ENCODE measurements at places on chromosomes 12 and 14.

- DNase-seq: no peak
Observed at GRCh38 chr12:6457220-6457945, 5.5 kb downstream of the TAPBPL start.

GRCh38 chr14:54362089-54362504 is 34.7 kb upstream of the CDKN3 start:
- DNase-seq: no peak

GRCh38 chr14:21024585-21025370 is at the start of gene NDRG2:
Gene NDRG2, minus strand, starts transcription at chr14:21025061. Its CDS starts 1,746 bp downstream, at chr14:21023315.
- peak; percentile 27 for DNase-seq

DNA sequence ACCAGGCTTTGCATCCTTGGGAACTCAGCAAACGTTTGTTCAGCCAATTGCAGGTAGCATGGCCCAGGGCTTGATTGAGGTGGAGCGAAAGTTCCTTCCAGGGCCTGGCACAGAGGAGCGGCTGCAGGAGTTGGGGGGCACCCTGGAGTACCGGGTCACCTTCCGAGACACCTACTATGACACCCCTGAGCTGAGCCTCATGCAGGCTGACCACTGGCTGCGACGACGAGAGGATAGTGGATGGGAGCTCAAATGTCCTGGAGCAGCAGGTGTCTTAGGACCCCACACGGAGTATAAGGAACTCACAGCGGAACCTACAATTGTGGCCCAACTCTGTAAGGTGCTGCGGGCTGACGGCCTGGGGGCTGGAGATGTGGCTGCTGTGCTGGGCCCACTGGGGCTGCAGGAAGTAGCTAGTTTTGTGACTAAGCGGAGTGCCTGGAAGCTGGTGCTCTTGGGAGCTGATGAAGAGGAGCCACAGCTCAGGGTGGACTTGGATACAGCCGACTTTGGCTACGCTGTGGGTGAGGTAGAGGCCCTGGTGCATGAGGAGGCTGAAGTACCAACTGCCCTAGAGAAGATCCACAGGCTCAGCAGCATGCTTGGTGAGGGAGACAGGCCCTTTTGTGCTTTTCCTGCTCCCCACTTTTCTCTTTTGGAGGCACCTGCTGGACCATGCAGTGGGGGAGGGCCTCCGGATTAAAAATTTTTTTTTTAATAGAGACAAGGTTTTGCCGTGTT is 799 bp downstream of the THTPA start:
- no peak for DNase-seq

DNA sequence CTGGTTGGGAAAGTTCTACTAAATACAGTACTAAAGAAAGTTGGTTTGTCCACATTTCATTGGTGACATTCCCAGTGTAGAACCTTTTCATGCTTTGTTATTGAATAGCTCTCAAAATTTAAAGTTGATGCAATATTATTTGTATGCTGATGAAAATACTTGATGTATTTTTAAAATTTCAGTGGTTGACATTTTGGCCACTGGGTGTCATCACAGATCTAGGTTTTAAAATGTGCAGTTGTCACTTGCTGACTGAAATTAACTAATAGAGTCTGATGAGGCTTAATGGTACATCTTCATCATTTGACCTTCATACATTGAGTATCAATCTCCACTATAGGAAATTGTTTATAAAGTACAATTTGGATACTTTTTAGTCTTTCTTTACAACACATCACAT is 37.1 kb downstream of the CMAS start:
- peak; percentile 40 for DNase-seq

DNA sequence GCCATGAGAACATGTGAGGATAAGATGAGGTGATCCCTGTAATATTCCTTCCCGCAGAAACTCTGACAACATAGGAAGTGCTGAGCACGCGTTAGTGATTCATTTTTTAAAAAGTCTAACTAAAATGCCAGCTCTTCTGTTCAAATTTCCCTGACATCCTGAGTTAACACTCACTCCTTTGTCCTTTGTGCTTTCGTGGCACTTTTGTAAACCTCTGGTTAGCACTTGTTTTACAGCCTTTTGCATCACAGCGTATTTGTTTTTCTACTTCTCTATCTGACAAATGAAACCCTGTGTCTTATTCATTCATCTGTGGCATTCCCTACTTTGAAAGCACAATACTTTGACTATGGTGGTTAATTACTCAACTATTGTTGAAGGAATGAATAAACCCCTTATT is 313.6 kb downstream of the NUAK1 start:
- no peak for DNase-seq

- no peak for DNase-seq
Observed at GRCh38 chr12:6193853-6194815, 6.1 kb upstream of the CD9 start.

GRCh38 chr12:32895688-32896431 is 717 bp downstream of the PKP2 start:
- no peak for DNase-seq

DNA sequence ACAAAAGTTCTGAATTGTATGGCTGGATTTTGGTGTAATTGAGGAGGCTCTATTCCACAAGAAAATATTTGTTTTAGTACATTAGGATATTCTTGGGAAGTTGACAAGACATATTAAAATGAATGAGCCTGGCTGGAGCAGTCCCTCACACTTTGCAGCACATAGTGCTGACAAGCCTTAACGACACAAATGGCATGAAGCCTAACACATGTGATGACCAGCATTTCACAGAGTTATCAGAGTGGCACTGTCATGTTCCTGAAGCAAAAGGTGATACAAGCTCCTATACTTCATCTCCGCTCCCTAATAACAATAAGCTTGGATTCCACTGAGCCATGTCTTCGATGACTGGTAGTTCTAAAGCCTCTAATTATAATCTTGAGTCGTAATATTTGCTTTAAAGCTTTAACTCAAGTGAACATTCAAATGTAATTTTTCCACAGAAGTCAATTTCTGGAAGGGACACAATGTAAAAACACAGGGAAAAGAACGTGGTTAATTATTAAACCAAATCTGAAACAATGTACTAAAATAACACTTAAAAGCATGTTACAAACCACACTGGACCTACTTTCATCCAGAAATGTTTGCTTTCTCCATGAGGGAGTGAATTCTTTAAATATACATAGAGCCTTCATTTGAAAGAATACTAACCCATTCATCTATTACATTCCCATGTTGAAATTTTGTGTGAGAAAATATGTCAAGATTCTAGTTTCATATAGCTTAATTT is 49.6 kb downstream of the GRIP1 start:
- DNase-seq: no peak

GRCh38 chr12:42985506-42985905 is 396.0 kb upstream of the PRICKLE1 start:
- no peak for DNase-seq

DNA sequence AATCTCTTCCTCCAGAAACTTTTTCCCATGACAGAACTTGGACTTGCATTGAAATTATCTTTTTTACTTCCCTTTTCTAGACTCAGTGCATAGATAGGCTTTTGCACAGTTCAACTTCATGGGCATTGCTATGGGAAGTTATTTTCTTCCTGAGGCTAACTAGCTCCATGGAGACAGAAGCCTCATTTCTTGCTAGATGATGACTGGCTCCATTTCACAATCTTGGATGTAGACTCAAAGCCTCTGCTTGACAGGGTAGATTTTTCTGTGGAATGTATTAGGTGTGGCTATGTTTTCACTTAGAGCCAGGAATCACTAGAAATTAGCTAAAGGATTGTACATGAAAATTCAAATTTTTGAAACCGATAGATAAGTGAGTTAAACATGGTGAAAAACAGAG is 884.1 kb upstream of the MGAT4C start:
- no peak for DNase-seq

DNA sequence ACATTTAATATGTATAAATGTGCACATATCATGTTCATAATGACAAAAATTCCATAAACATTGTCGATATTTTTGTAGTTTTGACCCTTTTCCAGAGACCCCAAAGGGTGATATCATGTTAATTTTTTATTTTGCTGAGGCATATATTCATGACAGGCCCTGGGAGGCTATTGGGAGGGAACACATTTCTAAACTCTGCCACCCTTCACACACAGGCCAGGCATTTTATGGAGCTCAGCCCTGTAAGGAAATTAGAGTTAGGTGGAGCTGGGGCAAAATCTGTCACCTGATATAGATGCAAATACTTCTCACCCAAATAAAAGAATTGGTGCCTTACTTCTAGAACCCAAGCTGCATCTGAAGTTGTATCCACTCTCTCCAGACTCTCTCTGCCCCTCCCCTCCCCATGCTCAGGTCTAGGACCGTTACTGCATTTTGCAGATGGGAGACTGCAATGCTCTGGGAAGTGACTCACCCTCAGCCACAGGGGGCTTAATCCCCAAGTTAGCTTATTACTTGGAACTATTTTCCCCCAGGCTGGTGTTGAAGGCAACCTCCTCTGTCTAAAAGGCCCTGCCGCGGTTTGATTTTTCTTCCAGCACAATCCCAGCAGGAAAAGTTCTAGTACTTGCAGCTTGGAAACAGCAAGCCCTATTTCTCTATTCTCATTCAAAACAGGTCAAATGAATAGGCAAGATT is 238.9 kb downstream of the EMP1 start:
- no peak for DNase-seq

DNA sequence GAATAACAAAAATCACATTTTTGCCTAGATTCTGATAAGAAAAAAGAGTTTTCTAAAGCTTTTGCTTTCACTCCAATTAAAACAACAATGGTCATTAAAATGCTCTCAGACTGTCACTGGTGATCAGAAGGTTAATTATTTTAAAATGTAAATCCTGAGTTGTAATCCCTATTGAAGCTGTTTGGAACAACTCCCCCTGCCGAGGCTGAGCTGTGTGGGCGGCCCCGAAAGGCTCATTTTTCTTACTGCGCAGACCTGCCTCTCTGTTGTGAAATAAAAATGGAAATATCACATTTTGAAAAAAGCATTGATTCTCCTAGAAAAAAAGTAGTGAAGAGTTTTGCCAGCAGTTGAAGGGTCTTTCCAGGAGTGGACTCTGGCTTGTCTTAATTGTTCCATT is 174.8 kb upstream of the CDKN3 start:
- no peak for DNase-seq

GRCh38 chr12:88922816-88923215 is 342.5 kb upstream of the KITLG start:
- DNase-seq: no peak

- no peak for DNase-seq
Observed at GRCh38 chr14:87312169-87312893, 680.7 kb downstream of the GALC start.

DNA sequence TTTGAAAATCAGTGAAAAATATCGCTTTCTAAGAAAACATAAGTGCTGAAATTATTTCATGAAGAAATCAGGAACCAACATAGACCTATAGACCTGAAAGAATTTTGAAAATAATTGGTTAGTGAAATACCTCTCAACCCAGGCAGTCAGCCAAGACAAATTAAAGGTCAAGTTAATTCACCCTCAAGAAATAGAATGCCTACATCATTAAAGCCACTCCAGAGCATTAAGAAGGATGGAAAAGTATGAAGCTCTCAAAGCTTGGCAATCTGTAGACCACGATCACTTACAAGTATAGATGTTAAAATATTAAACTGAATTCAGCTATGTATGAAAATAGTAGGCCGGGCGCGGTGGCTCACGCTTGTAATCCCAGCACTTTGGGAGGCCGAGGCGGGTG is 48.3 kb downstream of the SFSWAP start:
- DNase-seq: no peak

- no peak for DNase-seq
Observed at GRCh38 chr12:63964301-63964700, 119.8 kb downstream of the SRGAP1 start.

GRCh38 chr12:52815161-52815560 is 1.2 kb upstream of the KRT4 start:
- DNase-seq: no peak

DNA sequence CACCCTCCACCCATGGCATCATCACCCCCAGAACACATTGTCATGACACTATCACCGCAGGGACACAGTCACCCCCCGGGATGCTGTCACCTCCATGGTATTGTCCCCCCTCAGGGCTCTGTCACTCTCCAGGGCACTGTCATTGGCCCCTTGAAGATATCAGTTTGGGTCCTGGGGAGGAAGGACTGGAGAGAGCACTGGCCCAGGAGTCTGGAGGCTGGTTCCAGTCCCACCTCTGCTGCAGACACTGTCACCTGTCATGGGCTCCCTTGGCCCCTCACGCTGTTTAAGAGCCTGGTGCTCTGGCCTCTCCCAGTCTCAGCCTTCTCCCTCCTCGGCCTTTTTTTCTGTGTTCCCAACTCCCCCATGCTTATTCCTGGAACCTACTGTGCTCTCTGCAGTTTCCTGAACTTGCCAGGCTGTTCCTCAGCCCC is 31.9 kb downstream of the SERPINA3 start:
- no peak for DNase-seq

DNA sequence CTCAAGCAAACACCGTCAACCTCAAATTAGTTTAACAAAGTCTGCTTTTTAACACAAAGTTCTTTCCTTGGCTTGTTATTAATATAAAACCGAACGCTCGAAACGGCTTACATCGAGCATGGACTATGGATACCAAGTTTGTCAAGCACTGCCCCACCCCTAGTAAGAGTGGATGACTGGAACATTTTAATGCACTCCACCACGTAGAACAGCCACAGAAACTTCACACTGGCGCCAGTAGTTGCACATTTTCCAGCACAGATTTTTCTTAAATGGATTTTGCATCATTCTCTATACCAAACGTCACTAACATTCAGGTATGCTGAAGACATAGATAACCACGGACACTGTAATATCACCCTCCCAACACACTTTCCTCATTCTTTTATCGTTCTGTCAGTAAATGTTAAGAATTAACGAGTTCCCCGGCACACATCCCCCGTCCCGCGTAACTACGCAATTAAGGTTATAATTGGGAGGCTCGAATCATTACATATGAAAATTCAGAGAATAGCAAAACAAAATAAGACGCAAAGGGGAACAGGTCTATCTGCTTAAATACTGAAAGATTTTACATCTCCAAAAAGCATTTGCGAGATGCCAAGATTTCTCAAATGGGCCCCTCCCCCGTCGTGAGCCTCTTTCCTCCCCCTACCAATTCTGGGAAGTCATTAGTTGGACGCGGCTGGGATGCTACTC is 990 bp downstream of the FERMT2 start:
- no peak for DNase-seq

- DNase-seq: no peak
Observed at GRCh38 chr14:105993814-105994213, 467.4 kb downstream of the TMEM121 start.

- DNase-seq: no peak
Observed at GRCh38 chr14:100271247-100271939, 32.4 kb downstream of the YY1 start.

GRCh38 chr14:72679141-72679535 is 214.8 kb downstream of the DPF3 start:
- DNase-seq: no peak

GRCh38 chr12:97046901-97047300 is 139.8 kb downstream of the NEDD1 start:
- DNase-seq: no peak

GRCh38 chr12:116718655-116719454 is 19.0 kb downstream of the SPRING1 start:
- DNase-seq: peak; percentile 35

GRCh38 chr12:121992059-121992879 is 29.4 kb upstream of the BCL7A start:
- no peak for DNase-seq

- no peak for DNase-seq
Observed at GRCh38 chr14:73785336-73785833, 66.2 kb upstream of the PTGR2 start.

All from NCI-H345 (cell line).